ENCODE measurements at places on chromosomes 7 and 10. TPM values are rescaled to one million over a fixed set of nuclear protein-coding genes. Genes with fewer than 3 reads are reported as not detected.

GRCh38 chr7:98685541-98685940 is 68.5 kb downstream of the NPTX2 start:
- no peak for DNase-seq

DNA sequence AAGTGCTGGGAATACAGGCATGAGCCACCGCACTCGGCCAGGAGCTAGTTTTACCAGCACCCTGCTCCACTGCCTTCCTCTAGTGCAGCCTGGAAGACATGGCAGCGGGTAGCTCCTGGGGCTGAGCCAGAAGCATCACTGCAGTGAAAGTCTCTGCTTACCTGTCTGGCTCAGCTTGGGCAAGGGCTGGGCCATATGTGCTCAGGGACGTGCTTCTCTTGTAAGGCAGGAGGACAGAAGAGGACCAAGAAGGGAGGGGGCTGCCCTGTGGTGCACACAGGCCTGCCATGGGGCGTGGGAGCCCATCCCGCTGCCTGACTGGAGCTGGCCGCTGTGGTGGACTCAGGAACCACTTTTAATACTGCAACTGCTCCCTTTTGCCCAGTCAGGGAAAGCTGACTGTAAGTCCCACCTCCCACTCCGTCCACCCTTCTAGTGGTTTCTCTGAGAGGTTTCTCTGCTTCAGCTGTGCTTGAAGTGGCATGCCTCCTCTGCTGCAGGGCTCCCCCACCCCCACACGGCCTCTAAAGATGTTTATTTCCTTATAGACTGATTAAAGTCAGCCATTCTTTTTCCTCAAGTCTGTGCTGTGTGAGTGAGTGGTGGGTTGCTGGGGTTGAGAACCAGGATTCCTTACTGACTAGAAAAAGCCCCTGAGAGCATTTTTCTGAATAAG is 25.3 kb upstream of the C10orf95 start:
- no peak for DNase-seq

- no peak for DNase-seq
Measured at GRCh38 chr7:1709281-1709680, 39.2 kb downstream of the ELFN1 start.

- DNase-seq, result peak; percentile 42
Measured at GRCh38 chr7:17185690-17186070, 112.8 kb upstream of the AHR start.

DNA sequence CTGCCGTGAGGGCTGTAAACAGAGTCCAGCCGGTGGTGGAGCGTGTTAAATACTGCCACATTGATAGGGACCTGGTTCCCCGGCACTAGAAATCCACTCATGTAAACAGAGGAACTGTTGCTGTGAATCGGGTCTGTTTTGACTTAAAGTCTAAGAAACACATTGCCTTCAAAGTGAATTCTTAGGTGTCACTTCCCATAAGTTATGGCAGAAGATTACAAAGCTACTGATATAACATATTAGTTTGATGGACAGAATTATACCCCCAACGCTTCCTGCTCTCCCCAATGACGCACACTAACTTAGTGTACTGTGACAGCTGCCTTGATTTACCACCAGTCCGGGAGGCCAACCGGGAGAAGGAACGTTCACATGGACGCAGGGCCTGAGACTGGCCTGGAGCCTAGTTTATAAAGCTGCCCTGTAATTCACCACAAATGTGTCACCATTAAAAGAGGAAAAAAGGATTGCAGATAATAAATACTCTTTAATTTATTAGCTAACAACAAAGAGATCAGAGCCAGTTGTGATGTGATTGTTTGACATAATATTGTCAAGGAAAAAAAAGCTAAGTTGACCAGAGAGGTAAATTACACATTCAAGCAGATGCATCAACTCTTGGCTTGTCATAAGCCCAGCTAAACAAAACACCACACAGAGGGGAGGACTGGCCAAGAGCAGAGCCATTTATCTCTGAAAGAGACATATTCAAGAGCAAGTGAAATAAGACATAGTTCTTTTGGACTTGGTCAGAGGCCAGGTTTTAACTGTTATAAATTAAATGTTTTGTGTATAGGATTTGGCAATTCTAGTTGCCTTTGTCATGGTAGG is 820.6 kb downstream of the LRMDA start:
- no peak for DNase-seq

DNA sequence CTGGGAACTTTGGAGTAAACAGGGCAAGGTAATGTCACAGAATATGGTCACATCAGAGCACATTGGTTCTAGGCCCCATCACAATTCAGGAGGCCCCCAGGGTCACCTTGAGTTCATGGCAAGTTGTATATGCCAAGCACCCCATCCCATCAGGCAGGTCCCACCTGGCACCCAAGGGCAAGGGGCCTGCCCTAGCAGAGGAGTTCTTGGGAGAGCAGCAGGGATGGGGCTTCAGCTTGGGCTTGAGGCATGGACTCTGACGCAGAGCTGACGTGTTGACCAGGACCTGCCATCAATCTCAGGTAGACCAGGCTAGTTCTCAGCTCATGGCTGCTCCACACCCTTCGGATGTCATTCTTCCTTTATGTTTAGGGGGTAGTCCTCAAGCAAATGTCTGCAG is 20.9 kb downstream of the PLAC9 start:
- no peak for DNase-seq

DNA sequence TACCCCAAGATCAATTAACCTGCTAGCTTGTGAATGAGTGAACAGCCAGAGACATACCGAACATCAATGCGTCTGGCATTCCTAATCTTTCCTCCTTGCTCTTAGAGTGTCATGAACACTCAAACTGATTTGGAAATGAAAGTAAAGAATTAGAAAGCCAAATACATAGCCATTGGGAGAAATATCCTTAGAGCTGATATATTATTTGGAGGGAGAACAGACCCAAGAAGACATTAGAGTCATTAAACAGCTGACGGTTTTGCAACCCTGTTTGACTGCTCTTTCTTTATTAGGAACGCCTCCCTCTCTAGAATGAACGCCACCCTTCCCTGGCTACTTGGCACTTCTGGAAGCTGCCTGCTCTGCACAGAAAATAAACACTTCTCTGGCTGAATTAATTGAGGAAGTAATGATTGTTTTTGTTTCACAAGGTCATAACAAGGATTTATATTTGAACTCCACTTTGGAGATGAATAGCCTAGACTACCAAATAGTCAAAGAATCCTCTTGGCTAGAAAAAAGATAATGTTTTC is 42.8 kb downstream of the CTTNBP2 start:
- no peak for DNase-seq

DNA sequence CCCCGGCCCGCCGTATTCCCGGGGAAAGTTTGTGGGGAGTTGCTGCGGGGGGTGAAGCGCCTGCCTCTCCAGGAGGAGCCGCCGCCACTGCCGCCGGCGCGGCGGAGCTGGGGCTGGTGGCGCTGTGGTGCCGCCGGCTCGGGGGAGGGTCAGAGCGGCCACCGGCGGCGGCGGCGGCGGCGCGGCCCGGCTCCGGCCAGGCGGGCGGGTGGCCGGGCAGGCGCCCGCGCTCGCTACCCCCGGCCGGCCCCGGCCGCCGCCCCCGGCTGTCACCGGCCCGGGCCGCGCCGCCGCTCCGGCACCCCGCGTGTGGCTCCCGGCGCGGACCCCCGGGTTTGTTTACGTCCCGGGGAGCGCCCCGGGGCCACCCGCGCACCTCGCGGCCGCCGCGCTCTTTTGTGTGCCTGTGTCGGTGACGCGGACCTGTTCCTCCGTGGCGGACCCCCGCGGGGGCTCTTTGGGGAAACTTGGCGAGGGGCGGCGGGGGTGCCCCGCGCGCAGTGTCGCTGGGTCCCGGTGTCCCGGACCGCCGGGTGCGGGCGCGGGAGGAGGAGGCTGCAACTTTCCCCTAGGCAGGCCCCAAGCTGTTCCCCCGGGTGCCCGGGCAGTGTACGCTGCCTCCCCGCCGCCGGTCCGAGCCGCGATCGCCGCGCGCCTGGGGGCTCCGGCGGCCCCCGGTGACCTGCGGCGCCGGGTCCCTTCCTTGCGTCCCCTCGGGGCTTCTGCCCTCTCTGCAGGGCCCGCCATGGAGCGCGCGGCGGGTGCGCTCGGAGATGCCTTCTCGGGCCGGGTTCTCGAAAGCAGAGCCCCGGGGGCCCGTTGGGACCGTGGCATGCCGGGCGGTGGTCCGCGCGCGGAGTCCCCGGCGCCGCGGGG is 593 bp upstream of the CUX1 start:
- DNase-seq, result peak; percentile 71

DNA sequence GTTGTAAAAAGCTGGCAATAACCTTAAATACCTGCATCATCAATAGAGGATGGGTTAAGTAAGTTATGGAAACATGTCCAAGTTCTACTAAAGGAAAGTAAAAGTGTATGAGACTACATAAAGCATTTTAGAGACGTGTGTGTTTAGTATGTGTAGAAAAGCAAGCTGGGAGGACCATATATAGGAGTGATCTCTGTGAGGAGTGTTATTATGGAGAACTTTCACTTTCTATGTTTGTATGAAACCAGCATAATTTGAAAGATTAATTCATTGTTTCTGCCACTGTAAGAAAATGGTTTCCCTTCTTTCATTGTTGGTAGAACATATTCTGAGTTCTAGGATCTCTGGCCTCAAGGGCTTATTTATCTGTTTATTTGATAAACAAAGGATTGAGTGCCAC is 19.2 kb upstream of the PDLIM1 start:
- DNase-seq, result no peak

DNA sequence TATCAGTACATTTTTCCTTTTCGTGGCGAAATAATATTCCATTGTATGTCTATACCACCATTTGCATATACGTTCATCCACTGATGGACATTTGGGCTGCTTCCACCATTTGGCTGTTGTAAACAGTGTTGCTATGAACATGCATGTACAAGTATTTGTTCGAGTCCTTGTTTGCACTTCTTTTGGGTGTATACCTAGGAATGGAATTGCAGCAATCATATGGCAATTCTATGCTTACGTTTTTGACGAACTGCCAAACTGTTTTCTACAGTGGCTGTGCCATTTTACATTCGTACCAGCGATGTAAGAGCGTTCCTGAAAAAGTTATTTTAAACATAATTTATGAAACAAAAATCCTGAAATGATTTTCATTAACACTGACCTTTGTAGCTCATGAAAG is 79.5 kb downstream of the HIPK2 start:
- no peak for DNase-seq

DNA sequence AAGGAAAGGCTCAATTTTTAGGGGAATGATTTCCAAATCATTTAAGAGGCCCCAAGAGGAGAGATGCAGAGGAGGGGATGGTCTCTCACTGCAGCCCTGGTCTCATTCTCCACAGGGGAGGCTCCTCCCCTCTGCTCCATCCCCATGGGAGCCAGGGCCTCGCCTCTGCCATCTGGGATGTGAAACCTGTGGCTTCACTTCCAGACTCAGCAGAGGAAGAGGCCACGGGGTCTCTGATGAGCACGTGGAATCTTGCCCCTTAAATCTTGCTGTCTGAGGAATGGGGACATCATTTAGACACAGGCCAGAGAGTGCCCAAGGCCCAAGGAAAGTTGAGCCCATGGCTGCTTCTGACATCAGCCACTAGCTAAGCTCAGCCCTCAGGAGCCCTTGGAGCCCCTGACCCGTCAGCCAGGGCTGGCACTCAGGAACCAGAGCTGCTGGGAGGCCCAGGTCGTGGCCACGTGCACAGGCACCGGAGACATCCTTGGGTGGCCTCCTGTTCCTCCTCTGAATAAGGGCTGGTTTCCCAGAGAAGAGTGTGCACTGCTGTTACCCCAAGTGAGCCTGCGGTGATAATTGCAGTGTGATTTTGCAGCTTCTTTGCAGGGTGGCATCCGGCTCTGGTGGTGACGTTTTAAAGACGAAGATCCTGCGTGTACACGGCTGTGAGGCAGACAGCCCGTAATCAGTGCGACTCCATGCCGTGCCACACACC is 50.5 kb downstream of the VIPR2 start:
- no peak for DNase-seq

DNA sequence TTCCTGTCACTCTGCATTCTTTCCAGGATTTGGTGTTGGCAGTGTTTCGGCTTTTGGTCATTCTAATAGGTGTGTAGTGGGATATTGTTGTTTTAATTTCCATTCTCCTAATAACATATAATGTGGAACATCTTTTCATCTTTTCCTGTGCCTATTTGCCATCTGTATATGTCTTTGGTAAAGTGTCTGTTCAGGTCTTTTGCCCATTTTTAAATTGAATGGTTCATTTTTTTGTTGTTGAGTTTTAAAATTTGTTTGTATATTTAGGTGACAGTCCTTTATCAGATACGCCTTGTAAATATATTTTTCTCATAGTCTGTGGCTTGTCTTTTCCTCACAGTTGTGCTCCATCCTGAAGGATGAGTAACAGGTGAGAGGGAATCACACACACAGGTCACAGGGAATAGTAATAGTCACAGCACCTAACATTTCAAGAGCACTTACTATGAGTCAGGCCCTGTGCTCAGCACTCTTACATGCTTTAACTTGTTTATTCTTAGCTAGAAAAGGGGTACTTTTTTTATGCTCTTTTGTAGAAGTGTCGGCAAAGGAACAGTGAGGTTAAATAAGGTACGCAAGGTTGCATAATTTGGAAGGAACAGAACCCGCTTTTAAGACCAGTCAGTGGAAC is 117.1 kb upstream of the GATA3 start:
- no peak for DNase-seq

- no peak for DNase-seq
Measured at GRCh38 chr7:104328970-104329825, 795 bp downstream of the LHFPL3 start.

GRCh38 chr7:45975847-45976484 is 54.9 kb upstream of the IGFBP3 start:
- no peak for DNase-seq

- peak; percentile 71 for DNase-seq
Measured at GRCh38 chr10:119516381-119517234, 25.9 kb downstream of the RGS10 start.

Gene HOGA1
- total RNA-seq, result under 0.01 TPM

Gene JCAD
- 46.2 TPM for total RNA-seq

Gene ZNF487
- total RNA-seq, result 1.5 TPM

Gene HYAL4
- total RNA-seq, result 0.20 TPM

Gene EFCAB10
- not detected for total RNA-seq

Gene OR6V1
- not detected for total RNA-seq

Gene HMX3
- not detected for total RNA-seq

Gene IQCE
- 4.6 TPM for total RNA-seq

Data from lung microvascular endothelial cell (primary cell).